Germinal center (tissue), 1 donor: ENCODE measurements at places on chromosomes 11 and 22.

- no peak for DNase-seq
Observed at GRCh38 chr22:23419171-23419570, 160.9 kb downstream of the IGLL1 start.

GRCh38 chr22:27070594-27070993 is 413.2 kb downstream of the MIAT start:
- DNase-seq, result no peak

DNA sequence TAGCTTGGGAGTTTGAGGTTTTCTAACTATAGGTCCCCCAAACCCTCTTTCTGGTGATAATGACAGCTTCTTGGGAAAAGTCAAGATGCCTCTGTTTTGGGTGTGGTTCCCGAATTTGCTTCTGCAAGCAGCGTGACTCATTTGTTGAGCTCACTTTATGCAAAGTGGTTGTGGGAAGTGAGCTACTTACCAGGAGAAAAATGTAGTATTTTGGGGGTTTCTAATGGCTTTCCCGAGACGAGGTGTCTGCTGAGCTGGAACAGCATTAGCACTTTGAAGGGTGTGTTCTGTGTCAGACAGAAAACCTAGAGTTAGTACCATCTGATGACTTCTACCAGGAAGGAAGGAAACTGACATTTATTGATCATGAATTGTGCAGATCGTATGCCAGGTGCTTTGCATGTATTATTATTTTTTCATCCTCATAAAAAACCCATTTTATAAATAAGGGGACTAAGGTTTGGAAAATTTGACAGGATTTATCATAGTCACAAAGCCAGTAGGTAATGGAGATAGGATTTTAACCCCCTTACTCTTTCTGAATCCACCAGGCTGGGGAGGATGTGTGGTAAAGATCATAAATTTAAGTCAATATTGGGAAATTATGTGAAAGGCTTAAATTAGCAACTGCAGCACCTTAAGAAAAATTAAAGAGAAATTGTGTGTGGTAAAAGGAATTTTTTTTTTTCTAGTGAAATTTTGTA is 108.8 kb upstream of the CD44 start:
- DNase-seq, result no peak

- no peak for DNase-seq
Observed at GRCh38 chr11:9605742-9606141, 32.3 kb downstream of the WEE1 start.

- DNase-seq, result no peak
Observed at GRCh38 chr11:96156379-96156722, 186.6 kb downstream of the MAML2 start.

DNA sequence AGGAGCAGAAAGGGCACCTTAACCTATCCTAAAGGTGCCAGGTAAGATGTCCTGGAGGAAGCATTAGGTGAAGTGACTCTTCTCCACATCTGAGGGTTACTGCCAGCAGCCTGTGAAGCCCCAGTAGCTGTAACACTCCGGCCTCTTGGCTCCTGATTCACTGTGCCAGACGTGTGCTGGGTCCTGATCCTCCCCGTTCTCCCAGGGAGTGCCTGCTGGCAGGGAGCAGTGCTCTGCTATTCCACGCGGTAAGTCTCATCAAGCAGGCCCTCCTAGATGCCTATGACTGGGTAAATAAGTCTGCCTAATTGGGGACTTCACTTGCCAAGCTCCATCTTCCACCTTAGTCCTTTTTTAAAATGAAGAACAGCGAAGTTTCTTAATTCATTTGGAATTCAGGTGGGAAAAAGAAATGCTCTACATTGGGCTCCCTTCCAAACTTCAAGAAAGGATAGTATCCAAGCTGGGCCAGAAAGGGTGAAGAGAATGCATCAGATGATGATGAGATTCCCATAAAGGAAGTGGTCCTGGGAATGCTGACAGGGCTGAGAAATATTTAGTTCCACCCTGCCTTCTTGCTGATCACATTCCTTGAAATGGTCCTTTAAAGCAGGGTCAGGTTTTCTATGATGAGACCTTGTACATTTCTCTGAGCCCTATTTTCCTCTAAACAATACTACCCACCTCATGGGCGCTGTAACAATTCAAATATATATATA is 188.0 kb downstream of the MAML2 start:
- DNase-seq, result no peak

DNA sequence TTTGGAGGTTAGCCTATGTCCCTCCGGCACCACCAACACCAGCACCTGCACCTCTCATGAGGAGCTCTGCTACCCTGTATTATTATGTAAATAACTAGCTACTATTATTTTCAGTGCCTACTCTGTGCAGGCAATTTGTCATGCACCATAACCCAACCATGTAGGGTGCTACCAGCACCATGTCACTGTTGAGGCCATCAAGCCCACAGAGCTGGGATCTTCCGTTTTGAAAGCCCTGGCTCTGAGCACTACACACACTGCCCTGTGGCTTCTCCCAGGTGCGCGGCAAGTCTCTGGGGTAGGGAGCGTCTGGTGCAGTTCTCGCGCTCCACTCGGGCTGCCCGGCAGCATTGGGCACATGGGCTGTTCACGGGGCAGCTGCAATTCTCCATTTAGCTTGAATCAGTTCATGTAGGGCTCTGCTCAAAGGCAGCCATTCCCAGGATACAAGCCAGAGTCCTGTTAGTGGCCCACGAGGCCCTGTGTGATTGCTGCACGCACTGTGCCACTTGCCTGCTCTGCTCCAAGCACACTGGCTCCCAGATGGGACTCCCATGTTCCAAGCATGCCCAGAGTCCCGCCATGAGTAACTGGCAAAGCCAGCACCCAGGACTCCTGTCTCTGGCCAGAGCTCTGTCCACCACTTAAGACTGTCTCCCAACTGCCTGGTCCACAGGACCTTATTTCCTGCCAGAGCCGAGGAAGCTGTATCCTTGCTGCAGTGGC is 42.5 kb upstream of the CDON start:
- no peak for DNase-seq
